ENCODE measurements at places on chromosomes 1 and 21.

DNA sequence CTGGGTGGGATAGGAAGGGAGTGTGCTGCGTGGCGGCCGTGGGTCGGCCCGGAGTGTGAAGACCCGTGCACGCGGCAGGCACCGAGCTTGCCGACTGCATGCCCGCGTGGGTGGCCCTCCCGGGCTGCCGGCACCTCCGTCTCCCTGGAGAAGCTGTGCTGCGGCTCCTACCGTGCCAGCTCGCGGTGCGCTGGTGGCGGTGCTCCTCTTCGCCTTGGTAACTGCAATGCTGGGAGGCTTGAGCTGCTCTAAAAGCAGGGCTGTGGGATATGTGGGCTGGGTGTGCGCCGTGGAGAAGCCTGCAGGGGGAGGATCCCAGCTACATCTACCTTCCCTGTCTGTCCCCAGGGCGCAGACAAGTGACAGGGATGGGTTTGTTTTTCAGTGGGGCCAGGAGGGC is 2.4 kb downstream of the GABRD start:
- no peak for DNase-seq

DNA sequence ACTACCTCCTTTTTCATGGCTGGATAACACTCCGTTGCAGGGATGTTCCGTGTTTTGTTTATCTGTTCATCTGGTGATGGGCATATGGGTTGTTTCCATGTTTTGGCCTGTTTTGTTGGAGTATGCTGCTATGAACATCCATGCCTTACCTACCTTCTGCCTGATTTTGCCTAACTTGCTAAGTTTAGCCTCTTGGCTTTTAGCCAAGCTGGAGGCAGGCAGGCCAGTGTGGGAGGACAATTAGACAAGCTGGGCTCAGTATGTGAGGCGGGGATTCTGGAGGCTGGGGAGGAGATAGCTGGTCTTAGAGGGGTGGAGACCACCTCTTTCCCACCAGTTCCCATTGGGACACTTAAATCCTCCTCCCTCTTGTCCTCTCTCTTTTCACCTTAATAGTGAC is 98.4 kb upstream of the WNT4 start:
- DNase-seq: no peak

DNA sequence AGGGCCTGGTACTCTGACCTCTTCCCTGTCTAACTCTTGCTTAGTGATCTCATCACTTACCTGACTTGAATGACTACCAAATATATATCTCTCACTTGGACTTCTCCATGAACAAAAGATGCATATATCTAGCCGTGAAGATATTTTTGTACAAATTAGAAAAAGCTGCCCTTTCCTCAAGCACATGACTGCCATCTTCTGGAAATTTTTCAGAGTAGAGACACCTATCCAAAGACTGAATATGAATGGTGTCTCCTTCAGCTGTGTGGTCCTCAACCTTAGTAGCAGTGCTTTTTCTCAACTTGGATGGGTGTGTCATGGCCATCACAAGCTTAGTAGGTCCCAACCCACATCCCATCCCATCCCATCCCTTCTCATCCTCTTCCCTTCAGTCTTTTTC is 142.3 kb downstream of the DNM3 start:
- DNase-seq: no peak

DNA sequence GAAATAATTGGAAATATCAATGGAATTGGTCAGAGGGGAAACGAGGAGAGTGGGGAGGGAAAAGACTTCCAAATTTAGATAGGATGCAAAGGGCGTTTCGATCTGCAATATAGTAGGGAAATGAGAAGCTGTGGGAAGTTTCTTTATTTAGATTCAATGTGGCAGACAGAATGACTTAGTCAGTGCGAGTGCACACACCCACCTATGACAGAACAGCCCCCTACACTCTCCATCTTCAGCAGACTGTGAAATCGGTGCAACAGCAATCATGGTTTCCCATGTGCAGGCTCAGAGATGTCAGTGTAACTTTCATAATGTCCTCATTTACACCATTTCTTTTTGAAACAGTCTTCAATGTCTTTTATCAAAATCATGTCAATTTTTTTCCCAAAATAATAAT is 46.0 kb downstream of the DIP2A start:
- no peak for DNase-seq

- DNase-seq: no peak
These were observed 16.6 kb downstream of the DEGS1 start for GRCh38 chr1:224199679-224200078.

- no peak for DNase-seq
These were observed 125.1 kb upstream of the FGGY start for GRCh38 chr1:59171788-59172187.

DNA sequence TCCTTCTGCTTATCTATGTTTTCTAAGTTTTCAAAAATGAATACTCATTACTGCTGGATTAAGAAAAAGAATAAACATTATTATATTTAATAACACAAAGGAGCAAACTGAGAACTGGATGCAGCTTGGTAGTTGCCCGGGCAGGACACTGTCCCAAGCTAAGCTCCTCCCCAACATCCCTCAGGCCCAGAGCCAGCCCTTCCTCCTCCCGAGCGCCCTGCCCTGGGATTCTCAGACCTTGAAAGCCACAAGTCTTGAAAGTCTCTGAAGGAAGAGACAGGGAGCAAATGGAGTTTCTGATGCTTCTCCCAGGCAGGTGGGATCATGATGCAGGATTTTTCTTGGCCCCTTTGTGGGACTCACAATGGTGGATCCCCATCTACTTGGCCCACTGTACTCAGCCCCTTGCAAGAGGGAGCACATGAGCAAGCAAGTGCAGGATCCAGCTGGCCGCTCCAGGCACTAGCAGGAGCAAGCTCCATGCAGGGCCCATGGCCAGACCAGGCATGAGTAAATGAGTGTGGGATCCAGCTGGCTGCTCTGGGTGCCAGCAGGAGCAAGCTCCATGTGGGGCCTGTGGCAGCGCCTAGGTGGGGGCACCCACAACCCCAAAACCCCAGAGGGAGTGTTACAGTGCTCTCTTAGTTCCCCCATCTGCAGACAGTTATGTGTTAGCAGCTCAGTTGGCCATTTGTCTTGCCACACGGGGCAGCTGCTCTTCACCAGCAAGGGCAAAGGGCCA is 32.1 kb upstream of the RAB4A start:
- no peak for DNase-seq

- DNase-seq: no peak
These were observed 26.5 kb upstream of the MRPS6 start for GRCh38 chr21:34046917-34047316.

DNA sequence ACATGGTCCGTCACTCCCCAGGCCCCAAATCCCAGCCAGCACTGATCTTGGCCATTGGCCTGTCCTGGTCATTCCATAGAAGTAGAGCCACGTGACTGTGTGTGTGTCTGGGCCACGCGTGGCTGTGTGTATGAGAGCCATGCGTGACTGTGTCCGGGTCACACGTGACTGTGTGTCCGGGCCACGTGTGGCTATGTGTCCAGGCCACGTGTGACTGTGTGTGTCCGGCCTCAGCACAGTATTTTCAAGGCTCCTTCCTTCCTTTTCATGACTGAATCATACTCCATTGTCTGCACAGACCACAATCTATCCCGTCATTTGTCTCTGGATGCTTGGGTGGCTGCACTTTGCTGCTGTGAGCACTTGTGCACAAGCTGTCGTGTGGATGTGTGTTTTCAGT is 67.4 kb downstream of the SKI start:
- no peak for DNase-seq

DNA sequence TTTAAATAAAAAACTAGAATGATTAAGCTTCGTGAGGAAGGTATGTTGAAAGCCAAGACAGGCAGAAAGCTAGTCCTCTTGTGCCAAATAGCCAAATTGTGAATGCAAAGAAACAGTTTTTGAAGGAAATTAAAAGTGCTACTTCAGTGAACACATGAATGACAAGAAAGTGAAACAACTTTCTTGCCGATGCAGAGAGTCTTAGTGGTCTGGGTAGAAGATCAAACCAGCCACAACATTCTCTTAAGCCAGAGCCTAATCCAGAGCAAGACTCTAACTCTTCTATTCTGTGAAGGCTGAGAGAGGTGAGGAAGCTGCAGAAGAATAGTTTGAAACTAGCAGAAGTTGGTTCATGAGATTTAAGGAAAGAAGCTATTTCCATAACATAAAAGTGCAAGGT is 63.2 kb downstream of the TTC3 start:
- no peak for DNase-seq

DNA sequence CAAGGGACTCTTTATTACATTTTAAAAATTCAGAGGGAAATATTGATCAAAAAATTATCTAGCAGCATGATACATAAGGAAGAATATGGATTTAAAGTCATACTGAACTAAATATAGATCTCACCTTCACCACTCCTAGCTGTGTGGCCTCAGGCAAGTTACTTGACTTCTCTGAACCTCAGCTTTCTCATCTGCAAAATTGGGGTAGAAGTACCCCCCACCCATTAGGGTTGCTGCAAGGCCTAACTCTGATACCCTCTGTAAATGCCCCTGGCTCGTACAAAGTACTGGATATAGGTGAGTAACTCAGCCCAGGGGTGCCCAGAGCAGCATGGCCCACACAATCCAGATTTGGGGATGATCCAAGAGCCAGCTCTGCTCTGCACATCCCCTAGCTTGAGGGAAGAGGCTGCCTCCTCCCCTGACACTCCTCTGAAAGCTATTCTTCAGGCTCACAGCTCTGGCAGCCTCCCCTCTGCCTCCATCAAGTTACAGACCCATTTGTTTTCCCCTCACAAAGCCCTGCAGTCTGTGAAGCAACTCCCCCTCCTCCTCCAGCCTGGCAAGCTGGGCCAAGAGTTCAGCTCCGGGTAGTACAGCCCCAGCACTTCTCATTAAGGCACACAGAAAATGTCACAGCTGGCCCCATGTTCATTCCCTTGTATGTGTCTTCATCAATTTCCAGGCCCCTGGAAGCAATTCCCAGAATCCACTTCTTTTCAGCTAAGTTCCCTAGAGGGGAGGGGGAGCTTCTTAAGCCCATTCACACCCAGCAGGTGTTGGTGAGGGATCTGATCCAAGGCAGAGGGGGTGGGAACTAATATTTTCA is 143.7 kb downstream of the PLPP3 start:
- no peak for DNase-seq

- no peak for DNase-seq
These were observed 42.7 kb downstream of the AGPAT3 start for GRCh38 chr21:43907751-43908150.

DNA sequence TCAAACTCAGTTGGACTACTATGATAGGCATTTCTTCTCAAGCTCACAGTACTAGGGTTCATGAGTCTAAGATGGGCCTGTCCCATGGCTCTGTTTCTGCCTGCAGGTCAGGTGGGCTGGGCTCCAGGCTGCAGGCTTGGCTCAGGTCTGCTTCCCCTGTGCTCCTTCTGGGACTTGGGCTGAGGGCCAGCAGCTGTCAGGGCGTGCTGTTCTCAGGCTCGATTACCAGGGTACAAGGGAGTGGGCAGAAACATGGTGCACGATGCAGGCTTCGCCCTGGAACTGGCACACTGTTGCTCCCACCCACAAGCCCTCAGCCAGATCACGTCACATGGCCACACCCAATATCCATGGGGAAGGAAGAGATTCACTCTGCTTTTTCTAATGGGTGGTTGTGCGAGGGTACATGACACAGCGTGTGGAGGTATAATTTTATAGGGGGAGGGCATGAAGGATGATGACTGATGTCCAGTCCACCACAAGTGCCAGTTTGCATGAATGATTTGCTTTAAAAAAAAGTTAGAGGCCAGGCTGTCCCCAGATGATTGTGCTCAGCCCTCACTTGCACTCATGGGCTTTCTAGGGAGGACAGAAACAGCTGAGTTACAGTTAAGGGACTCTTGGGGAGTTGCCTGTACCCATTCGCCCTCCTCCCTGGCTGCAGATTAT is 118.0 kb downstream of the ACTL8 start:
- DNase-seq: no peak

Data from GM12864 (cell line).